RCC 7860 (cell line): ENCODE measurements at places on chromosomes 6 and 20.

DNA sequence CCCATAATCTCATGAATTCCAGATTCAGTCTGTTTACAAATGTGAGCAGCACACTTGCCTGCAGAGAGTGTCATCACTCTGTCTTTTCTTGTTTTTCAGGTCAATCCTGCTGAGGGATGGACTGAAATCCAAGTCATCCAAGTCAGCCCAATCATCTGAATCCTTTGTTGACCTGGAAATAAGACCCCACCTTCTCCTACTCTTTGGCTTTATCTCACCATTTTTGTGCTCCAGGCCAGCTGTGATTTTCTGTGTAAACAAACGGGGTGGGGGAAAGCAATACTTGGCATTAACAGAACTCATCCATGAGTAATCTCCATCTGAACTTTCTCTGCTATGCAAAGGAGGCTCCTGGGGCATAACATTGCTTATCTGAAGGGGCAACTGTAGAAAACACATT, 16.9 kb upstream of the GSTA4 start:
- DNase-seq = no peak

DNA sequence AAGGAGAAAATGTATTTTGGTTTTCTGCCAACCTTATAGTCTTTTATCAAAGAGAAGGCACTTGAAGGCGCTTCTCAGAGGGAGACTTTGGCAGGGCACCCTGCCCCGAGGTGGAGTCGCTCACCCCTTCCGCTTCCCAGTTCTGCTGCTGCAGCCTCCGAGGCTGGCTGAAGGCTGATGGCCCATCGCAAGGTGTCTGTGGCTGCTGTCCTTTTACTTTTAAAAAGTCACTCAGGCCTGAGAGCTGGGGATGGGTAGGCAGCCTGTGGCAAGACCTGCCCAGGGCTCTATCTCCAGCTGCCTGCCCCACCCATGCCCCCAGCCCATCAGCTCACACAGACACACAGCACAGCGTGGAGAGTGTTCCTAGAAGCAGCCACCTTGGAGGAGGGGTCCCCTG, 206.6 kb upstream of the CST7 start:
- DNase-seq = no peak

DNA sequence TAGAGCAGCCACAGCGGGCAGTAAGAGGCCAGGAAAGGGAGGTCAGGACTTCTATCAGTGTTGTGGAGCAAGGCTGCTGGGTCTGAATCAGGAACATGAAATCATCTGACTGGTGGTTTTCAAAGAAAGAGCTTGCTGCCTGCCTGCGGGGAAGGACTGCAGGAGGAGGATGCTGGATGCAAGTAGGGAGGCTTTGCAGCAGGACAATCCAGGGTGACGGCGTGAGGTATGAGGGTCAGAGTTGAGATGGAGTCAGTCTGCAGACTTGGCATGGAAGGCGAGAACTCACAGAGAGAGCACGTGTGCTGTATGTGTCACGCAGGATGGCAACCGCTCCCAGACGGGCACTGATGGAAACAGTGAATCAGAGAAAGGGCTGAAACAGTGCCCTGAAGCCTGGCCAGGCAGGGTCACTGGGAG, 59.2 kb upstream of the CD93 start:
- peak; percentile 92 for DNase-seq

DNA sequence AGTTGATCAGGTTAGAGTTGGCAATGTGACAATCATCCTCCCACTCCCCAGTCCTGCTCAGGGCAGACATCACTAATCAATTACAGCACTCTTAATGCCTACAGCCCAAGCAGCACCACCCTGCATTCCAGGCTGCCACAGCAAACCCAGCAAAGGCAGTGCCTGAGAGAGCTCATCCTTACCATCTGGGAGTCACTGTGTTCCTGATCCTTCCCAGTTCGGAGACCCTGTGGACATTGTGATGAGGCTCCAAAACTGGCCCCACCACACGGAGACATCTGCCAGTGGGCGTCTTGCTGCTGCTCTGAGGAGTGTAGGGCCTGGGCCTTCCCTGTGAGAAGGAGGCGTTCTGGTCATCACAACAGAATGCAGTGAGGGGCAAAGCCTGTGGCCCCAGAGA, 216.5 kb upstream of the CST7 start:
- DNase-seq = no peak

DNA sequence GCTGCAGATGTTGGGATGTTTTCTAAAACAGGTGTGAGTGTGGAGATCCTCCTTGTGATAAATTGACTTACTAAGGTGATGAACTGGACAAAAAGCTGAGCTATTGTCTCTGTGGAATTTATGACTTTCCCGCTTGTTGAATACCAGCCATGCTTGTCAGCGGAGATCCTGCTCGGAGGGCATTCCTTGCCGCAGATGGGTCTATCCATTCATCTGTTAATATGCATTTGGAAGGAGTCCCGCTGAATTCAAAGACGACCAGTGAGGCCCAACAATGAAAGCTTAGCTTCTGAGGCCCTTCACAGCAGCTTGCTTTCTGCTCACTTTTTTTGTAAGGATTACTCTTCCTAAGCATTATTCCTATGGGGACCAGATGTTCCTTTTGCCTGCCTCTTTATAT, 124.9 kb downstream of the TIAM2 start:
- DNase-seq = no peak

- DNase-seq = no peak
Measured at GRCh38 chr20:46992640-46993035, 98.0 kb downstream of the EYA2 start.

DNA sequence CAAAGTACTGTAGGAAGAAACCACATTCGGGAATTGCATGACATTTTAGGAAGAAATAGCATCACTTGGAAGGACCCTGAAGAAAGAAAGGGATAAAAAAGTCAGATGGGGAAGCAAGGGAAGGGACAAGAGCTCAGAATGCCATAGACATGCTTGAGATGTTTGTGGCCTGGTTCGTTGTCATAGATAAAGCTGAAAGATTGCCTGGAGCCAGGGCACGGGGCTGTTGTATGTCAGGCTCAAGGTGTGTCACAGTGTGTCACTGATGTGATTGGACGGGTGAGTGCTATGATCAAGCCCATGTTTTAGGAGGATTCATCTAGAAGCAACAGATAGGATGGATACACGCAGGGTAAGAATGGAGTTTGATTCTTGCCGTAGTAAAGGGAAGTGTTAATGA, 216.2 kb upstream of the SOX4 start:
- DNase-seq = no peak

DNA sequence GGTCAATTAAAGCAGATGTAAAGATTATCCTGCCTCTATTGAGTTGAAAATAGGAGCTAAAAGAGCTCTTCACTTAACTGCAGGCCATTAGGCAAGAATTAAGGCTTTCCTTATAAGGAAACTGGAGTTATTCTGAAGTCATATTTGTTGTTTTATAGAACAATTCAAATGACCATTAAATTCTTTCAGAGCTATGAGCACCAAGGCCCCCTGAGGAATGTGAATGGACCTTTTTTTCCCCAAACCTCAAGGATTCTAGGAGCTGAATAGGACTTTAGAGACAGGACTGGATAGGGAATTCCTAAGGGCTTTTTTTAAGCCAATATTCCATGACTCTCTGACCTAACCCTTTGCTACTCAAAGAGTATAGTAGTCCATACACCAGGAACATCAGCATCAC, 565.7 kb upstream of the BTBD3 start:
- no peak for DNase-seq

- no peak for DNase-seq
Measured at GRCh38 chr6:161561908-161562307, 288.0 kb upstream of the AGPAT4 start.

- peak; percentile 79 for DNase-seq
Measured at GRCh38 chr6:105608711-105609374, 206.0 kb upstream of the PREP start.

- no peak for DNase-seq
Measured at GRCh38 chr6:151498327-151498726, 4.5 kb downstream of the CCDC170 start.

GRCh38 chr6:27684264-27685211, 211.6 kb upstream of the ZNF184 start:
- peak; percentile 94 for DNase-seq

DNA sequence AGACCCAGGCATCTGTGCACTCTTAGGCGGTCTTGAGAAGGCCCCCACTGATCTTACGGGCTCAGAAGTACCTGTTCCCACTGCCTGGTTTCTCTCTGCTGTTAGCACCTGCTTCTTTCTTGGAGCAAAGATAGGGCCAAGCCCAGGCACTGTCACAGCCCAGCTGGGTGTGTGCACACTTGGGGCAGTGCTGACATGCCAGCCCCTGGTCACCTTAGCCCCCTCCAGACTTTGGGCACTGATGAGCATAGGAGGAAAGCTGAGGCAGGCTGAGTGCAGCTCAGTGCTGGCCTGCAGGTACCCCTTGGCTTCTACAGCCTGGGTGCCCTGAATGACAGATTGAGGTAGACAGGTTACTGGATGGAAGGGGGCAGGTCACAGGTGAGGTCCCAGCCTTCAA, 105.7 kb upstream of the AHI1 start:
- DNase-seq = no peak

DNA sequence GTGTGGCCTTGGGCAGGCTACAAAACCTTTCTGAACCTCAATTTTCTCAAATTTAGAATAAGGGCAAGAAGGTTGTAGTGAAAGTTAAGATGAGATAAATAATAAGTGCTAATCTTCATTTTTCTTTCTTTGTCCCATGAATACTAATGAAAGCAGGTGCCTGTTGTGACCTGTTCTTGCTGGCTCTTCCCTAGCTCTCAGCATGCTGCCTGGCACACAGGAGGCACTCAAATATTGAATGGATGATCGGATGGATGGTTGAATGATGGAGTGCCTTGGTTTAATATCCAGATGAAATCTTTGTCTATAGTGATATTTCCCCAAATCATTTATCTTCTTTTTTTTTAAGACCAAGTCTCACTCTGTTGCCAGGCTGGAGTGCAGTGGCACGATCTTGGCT, 15.0 kb downstream of the PBOV1 start:
- DNase-seq = no peak

DNA sequence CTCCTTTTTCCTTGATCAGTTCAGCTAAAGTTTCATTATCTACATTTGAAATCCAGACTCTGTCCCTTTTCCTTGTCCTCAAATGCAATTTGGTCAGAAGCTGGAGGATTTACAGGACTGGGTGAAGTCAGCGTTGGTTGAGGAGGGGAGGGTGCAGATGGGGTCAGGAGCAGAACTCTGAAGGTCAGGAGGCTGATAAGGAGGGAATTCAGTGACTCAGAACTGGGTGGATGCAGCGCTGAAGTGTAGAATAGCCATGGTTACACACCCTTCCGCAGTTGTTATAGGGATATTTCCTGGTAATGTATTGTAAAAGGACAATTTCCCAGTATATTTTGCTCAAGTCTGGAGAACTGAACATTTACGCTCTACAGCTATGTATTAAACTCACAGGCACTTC, 133.1 kb upstream of the FOXA2 start:
- peak; percentile 52 for DNase-seq

GRCh38 chr6:42220807-42221206, 3.1 kb upstream of the MRPS10 start:
- no peak for DNase-seq
